ENCODE measurements at places on chromosomes 11 and 22.

- DNase-seq = no peak
Measured at GRCh38 chr11:131486100-131486499, 115.7 kb downstream of the NTM start.

DNA sequence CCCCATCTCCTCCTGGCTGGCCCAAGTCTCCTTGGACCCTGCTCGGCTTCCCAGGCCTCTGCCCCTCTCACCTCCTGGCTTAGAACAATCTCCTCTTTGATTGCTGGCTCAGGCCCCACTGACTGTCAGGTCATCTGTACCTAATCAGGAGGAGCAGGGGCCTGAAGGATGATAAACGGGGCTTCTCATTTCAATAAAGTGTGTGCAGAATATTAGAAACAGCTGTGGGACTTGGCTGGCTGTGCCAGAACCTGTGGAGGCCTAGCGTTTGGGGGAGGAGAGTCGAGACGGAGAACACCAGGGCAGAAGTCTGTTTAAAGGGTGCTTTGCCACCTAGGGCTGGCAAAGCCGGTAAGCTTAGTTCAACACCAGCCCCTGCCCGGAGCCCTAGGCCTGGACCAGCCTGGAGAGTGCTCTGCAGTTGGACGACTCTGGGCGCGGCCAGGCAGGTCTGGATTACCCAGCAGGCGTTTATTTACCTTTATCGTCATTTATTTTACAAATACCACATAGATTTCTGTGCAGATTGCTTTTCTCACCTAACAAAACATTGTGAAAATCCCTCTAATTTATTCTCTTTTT lies 10.1 kb upstream of the VSIG10L2 start:
- no peak for DNase-seq

DNA sequence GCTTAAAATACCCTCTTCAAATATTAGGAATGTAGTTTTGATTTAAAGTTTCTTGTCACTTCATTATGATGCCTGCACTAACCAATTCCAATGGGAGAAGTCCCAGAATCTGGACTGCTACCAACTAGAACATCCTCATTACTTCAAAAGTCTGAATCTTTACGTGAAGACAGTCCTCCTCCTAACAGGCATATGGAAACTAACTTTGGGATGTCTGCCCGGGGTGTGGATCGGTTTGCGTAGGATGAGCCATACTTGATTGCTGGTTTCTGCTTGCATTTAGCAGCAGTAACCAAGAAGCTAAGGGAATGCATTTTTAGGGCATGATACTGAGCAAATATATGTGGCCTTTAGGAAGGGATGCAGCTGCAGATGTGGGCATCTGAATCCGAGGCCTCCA lies 177.1 kb downstream of the LRRC4C start:
- DNase-seq = no peak

GRCh38 chr11:69049490-69049867 lies 747 bp downstream of the TPCN2 start:
- peak; percentile 7 for DNase-seq

All from stimulated activated CD4-positive, alpha-beta T cell treated with anti-CD3 and anti-CD28 coated beads, TNF-alpha, amount 100 ng/mL, for 4 hours (primary cell).